ENCODE measurements at places on chromosomes 2 and 18.

DNA sequence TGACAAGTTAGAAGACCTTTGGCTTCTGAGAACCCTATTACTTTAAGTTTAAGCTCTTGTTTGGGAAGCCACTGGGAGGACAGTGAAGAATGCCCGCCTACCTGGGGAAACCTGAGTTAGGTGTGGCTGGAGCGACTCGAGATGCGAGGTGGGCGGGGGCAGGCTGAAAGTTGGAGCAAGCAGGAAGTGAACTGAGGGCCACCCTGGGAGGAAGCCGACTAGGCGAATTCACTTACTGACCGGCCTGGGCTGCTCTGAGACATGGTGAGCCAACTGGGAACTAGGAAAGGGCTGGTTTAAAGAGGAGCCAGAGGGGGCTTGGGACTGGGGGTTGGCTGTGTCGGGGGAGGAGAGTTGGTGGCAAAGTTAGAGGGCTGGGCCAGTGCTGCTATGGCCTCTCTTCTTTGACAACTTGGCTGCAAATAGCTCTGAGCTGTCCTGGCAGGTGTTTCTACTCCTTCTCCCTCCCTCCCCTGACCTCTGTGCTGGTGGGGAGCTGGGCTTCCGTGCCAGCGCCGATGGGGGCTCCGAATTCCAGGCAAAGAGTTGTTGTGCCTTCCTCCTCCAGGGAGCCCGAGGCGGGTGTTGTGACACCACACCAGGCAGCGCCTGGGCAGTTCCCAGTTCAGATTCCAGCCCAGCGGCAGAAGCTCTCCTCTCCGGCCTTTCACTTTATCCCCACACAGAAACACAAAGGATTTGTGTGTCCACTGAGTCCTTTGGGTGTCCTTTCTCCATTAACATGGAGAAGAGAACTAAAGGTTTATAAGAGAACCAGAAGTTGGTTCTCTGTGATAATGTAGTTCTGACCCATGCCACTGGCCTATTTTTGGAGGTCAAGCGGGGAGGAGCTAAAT is at the start of gene VAMP8:
VAMP8 (plus strand) TSS at position 201 of the 857 bp plus-strand sequence; CDS start at position 262, 61 bp downstream.
- peak; percentile 46 for DNase-seq
- H3K27me3 ChIP-seq, result no peaks in the 10 kb centered on the region
- H3K4me3 ChIP-seq, result peak within 1 kb of the TSS; percentile 92
- H3K36me3 ChIP-seq, result peaks cover 29% of the 10 kb centered on the region

DNA sequence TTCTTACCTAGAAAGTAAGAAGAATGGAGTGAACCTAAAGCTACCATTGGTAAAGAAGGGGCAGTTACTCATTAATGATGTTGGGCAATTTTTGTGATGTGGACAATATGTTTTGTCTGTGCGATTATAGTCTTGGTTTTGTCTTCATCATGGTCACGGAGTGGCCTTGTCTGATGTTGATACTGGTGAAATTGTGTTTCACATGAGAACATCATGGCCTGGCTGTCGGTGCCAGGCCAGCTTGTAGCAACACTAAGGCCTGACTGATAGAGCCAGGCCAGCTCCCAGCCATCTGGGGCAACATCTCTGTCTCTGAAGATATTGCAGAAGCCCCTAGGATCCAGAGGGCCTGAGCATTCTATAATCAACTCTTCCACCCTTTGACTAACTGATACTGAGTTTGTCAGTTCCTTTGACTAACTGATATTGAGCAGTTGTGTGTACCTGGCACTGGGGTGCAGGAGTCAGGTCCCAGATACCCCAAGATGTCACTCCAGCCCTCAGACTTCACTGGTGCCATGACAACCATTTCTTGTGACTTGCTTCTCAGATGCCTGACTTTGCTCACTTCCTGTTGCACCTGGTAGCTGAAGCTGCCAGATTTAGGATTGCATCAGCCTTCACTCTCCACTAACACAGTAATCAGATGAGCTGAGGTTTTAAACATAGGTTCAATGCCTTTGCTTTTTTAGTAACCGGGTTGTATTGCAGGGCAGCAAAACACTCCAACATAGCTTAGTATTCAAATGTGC is 62.5 kb downstream of the RPIA start:
- peaks cover 16% of the 10 kb centered on the region for H3K4me1 ChIP-seq
- H3K36me3 ChIP-seq, result peaks cover 56% of the 10 kb centered on the region
- no peak overlapping the region for H3K4me3 ChIP-seq
- DNase-seq, result no peak
- H3K27ac ChIP-seq, result peak overlapping the region; percentile 82

GRCh38 chr2:174025271-174026121 is 60.3 kb upstream of the SP3 start:
- H3K27ac ChIP-seq, result no peak overlapping the region
- H3K4me3 ChIP-seq, result no peak overlapping the region
- no peaks in the 10 kb centered on the region for H3K36me3 ChIP-seq
- H3K27me3 ChIP-seq, result peaks cover 5% of the 10 kb centered on the region

DNA sequence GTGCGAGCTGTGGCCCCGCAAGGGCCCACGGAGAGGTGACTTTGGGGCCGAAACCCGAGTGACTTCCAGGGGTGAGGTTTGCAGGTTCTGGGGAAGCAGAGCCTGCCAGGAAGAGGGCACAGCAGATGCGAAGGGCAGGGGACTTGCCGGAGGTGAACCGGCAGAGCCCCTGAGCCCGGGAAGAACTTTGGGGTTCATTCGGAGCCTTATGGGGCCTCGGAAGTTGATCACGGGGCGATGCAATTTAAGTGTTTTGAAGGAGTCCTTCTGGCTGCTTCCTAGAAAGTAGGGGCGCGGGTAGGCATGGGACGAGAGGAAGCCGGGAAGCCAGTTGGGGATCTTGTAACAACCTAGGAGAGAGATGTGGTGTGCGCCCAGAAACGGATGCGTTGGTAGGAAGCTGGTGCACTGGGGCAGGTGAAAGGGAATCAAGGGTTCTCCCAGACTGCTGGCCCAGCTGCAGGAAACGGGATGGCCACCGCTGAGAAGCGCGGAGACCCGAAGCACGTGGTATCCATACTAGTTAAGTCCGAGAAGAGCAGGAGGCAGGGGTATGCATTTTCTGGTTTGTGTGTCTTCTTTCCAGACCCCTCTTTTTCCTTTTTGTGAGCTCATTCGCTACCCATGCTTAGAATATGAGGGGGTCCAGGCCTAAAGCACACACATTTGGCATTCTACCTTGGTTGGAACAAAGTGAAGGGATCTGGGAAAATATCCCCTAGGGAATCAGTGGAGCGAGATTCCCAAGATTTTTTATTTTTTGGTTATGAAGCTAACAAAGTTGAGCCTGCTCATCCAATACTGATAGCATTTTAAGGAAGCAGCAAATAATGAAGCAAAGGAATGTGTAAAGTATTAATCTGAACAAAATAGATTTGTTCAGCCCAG is 758 bp downstream of the SCLY start:
- H3K4me1 ChIP-seq, result peaks cover 26% of the 10 kb centered on the region
- H3K36me3 ChIP-seq, result peaks cover 38% of the 10 kb centered on the region
- DNase-seq, result no peak
- H3K4me3 ChIP-seq, result peak overlapping the region; percentile 91
- H3K27me3 ChIP-seq, result peaks cover 11% of the 10 kb centered on the region
- H3K27ac ChIP-seq, result peak overlapping the region; percentile 97

GRCh38 chr18:5787936-5788335 is 107.4 kb downstream of the TMEM200C start:
- no peaks in the 10 kb centered on the region for H3K27me3 ChIP-seq
- no peaks in the 10 kb centered on the region for H3K4me1 ChIP-seq
- no peaks in the 10 kb centered on the region for H3K36me3 ChIP-seq
- no peak for DNase-seq
- H3K4me3 ChIP-seq, result no peak overlapping the region

DNA sequence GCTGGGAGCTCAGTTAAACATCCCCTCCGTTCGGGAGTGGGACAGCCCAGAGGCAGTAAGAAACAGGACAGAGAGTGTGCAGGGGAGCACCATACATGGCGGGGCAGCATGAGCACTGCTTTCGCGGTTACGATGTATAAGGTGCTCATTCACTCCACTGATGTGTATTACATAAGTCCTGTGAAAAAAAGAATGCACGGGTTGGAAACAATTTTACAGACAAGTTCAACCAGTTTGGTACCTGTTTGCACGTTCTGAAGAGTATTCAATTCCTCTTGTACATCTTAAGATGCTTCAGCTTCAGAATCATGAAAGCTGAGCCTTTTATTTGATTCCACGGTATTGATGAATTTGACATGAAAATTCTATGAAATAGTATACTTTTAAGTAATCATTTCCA is 97.8 kb upstream of the NETO1 start:
- no peaks in the 10 kb centered on the region for H3K36me3 ChIP-seq
- no peaks in the 10 kb centered on the region for H3K27me3 ChIP-seq
- no peaks in the 10 kb centered on the region for H3K4me1 ChIP-seq

GRCh38 chr18:356778-357177 is 88.9 kb upstream of the THOC1 start:
- no peaks in the 10 kb centered on the region for H3K27me3 ChIP-seq
- H3K36me3 ChIP-seq, result no peaks in the 10 kb centered on the region
- H3K27ac ChIP-seq, result no peak overlapping the region
- no peak overlapping the region for H3K4me3 ChIP-seq

- H3K36me3 ChIP-seq, result no peaks in the 10 kb centered on the region
- DNase-seq, result no peak
- no peaks in the 10 kb centered on the region for H3K4me1 ChIP-seq
- H3K27me3 ChIP-seq, result peaks cover 33% of the 10 kb centered on the region
- H3K27ac ChIP-seq, result no peak overlapping the region
- H3K4me3 ChIP-seq, result no peak overlapping the region
Observed at GRCh38 chr2:203551778-203552177, 16.7 kb upstream of the RAPH1 start.

All from stimulated activated naive B cell treated with anti-CD40 and anti-IgM and Interleukin-4, amounts not matched to agents 10 μg/mL and 1 μg/mL and 100 μg/mL, for 72 hours (primary cell).